ENCODE measurements at places on chromosomes 11 and 22.

DNA sequence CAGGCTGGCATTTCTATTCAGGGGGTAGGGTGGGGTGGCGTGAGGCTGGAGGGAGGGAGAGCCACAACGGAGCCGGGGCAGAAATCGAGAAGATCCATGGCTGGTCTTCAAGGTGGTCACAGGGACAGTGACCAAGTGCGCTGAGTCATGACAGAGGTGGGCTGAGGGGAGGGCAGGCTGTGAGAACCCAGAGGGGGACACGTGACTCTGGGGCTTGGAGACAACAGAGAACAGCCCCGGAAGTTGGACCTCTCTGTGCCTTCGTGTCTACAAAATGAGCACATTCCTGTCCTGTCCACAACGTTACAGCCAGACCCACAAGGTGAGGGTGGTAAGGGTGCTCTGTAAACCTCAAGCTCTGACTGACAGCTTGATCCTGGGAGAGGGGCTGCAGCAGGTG is 35.1 kb upstream of the ARFGAP3 start:
- DNase-seq: no peak

GRCh38 chr11:10225553-10225952 is 68.5 kb downstream of the SBF2 start:
- DNase-seq: no peak

- no peak for DNase-seq
Observed at GRCh38 chr11:113487622-113488021, 12.4 kb upstream of the DRD2 start.

- peak; percentile 46 for DNase-seq
Observed at GRCh38 chr11:615504-616319, at the start of gene IRF7. TSS of gene IRF7 (minus strand) at chr11:615950. CDS start at chr11:615364, 586 bp downstream.

- DNase-seq: no peak
Observed at GRCh38 chr11:70674605-70675004, 276.3 kb downstream of the CTTN start.

GRCh38 chr11:27481992-27482391 is 9.4 kb upstream of the LGR4 start:
- DNase-seq: no peak

DNA sequence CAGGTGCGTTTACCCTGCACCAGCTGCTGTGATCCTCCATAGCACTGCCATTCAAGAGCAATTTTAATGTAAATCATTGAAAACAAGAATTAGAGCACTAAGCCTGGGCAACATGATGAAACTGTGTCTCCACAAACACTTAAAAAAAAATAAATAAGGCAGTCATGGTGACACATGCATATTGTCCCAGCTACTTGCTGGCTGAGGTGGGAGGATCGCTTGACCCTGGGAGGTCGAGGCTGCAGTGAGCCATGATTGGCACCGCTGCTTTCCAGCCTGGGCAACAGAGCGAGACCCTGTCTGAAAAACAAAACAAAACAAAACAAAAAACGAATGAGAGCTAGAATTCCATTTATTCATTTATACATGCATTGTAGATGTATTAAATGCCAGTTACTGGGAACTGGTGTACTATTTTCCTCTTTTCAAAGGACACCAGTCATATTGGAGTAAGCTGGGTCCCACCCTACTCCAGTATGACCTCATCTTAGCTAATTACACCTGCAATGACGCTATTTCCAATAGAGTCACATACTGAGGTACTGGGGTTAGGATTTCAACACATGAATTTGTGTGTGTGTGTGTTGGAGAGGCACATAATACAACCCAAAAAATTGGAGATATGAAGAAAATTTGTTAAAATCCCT is 101.9 kb downstream of the MICAL2 start:
- DNase-seq: no peak

DNA sequence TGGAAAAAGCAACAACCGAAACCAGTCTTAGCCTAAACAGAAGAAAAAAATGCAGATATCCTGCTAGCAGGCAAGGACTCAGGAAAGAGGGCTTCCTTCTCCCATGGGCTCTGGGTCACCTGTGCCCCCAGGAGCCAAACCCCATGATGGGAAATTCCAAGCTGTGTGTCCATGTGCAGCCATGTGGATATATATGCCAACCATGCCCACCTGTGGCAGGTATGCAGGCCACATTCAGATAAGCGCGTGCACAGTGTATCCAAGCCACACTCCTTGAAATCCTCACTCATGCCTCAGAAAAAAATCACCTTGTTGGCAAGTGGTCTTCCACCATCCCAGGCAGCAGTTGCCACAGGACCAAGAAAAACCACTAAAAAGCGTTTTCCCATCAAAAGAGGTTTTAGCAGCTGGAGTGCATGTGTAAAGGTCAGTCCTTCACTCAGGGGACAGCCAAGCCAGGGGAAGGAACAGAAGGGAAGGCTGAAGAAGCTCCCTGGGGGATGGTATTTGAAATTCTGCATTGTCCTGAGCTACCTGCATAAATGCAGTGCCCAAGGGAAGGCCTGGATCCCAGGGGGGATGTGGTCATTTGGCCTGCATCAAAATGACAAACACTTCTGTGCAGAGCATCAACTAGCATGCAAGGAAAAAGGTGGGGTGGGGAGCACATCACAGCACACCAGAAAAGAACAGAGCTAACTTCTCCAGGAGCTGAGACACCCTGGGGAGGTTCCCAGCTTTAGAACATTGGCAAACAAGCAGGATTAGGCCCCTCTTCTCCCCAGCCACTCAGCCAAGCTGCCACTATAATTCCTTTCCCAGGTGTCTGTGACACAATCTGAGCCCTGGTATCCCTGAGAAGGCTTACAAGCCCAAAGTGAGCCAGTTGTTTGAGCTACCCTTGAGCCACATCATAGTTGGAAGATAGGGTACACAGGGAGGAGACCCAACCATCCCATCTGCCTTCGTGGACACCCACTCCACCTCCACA is 76.2 kb downstream of the GALNT18 start:
- no peak for DNase-seq

GRCh38 chr22:21941921-21942320 is 10.7 kb downstream of the PPM1F start:
- no peak for DNase-seq

GRCh38 chr11:65586676-65587075 is 8.9 kb downstream of the KCNK7 start:
- DNase-seq: no peak

GRCh38 chr11:109838026-109838425 is 255.2 kb upstream of the ZC3H12C start:
- no peak for DNase-seq

GRCh38 chr11:82682003-82682751 is 51.5 kb downstream of the FAM181B start:
- DNase-seq: peak; percentile 54

DNA sequence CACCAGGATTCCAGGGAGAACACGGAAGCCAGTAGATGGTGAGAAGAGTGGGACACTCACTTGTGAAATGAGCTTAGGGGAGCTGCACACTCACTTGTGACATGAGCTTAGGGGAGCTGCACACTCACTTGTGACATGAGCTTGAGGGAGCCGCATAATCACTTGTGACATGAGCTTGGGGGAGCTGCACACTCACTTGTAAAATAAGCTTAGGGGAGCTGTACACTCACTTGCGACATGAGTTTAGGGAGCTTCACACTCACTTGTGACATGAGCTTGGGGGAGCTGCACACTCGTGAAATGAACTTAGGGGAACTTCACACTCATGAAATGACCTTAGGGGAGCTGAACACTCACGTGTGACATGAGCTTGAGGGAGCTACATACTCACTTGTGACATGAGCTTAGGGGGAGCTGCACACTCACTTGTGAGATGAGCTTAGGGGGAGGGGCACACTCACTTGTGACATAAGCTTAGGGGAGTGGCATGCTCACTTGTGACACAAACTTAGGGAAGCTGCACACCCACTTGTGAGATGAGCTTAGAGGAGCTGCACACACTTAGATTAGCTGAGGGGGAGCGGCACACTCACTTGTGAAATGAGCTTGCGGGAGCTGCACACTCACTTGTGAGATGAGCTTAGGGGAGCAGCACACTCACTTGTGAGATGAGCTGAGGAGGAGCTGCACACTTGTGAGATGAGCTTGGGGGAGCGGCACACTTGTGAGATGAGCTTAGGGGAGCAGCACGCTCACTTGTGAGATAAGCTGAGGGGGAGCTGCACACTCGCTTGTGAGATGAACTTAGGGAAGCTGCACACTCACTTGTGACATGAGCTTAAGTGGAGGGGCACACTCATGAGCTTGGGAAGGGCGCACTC is 59.0 kb downstream of the NCAPD3 start:
- DNase-seq: no peak

GRCh38 chr11:34086554-34087283 is 18.7 kb upstream of the NAT10 start:
- DNase-seq: no peak

DNA sequence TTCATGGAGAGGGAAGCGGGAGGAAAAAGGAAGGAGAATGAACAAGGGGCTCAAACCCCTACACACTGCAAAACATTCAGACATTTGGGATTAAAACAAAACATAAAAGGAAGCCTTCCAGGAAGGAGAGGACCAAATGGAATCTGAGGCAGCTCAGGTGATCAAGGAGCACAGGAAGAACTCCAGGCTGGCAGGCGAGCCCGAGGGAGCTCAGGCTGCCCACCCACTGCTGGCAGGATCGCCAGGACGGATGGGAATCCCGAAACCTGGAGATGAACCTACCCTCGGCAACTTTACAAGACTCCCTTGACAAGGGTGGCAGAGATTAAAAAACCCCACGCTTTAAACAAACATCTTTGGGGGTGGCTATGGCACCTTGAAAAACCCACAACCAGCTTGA is 5.0 kb upstream of the PYGM start:
- no peak for DNase-seq

GRCh38 chr11:35275786-35276170 is 136.8 kb downstream of the CD44 start:
- no peak for DNase-seq

GRCh38 chr11:100460426-100460825 is 226.7 kb upstream of the ARHGAP42 start:
- no peak for DNase-seq

GRCh38 chr22:26897384-26897783 is 240.0 kb downstream of the MIAT start:
- DNase-seq: no peak

- no peak for DNase-seq
Observed at GRCh38 chr22:45229181-45229580, 11.5 kb downstream of the KIAA0930 start.

DNA sequence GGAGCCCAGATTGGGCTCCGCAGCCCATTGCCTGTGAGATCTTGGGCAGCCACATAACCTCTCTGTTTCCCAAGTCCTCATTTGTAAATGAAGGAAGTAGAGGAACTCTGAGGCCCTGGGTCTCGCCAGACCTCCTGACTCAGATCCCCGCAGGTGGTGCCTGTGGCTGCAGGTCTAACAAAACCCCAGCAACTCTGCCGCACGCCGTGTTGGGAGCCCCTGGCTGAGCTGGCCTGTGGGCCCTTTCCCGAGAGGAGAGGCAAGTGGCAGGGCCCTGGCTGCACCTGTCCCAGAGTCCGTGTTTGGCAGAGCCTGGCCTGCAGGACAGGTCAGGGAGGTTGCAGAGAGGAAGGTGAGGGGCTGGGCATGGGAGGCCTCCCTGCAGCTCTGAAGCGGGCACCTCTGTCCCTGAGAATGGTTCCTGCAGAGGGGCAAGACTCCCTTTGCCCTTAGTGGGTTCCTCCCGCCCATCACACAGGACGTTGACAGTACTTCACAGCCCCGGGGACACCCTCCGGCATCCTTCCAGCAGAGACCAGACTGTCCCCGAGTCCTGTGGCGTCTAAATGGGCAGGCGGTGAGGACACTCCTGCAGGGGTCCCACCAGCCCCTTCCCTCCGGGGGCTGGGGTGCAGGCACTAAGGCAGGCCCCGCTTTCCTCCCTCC is 67.7 kb downstream of the ARHGAP8 start:
- DNase-seq: no peak

- DNase-seq: no peak
Observed at GRCh38 chr22:44366372-44367300, 53.9 kb upstream of the SHISAL1 start.

GRCh38 chr11:133600786-133601185 is 68.5 kb upstream of the OPCML start:
- DNase-seq: no peak

- DNase-seq: no peak
Observed at GRCh38 chr22:30821381-30821780, 126.7 kb downstream of the OSBP2 start.

GRCh38 chr11:111586388-111586831 is 15.8 kb upstream of the SIK2 start:
- peak; percentile 32 for DNase-seq

- peak; percentile 13 for DNase-seq
Observed at GRCh38 chr11:43681401-43681942, 934 bp downstream of the HSD17B12 start.

DNA sequence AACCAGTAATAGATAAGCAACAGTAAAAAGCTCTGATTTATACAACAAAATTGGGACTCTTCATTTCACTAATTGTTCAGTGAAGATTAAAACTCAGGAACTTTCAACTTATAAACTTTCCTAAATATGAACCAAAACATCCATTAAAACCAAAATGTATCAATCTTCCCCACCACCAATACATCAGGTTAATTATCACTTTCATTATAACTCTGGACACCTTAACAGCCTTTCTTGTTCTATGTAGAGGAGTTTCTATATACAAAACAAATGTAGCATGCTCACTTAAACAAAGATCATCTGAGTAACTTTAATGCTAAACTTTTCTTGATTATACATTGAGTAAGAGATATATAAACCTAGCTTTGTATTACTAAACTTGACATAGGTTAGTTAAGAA is 74.7 kb downstream of the ST14 start:
- DNase-seq: no peak

DNA sequence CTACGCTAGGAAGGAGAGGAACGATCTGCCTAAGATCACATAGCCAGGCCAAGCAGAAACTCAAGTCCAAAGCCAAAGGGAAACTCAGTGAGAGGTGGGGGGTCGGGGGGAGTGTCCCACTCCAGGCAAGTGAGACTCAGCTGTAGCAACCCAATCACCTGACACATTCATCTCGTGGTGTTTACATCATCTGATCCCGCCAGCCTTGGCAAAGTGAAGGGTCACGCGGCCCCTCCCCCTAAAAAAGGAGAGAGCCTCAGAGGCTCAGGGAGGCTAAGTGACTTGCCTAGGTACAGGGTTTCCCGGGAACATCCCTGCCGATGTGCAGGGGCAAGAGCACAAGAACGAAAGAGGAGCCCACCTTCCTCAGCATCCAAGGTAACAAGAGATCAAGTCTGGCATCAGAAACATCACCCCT is 21.5 kb downstream of the MYH9 start:
- no peak for DNase-seq
